ENCODE measurements at places on chromosomes 7 and 10.

DNA sequence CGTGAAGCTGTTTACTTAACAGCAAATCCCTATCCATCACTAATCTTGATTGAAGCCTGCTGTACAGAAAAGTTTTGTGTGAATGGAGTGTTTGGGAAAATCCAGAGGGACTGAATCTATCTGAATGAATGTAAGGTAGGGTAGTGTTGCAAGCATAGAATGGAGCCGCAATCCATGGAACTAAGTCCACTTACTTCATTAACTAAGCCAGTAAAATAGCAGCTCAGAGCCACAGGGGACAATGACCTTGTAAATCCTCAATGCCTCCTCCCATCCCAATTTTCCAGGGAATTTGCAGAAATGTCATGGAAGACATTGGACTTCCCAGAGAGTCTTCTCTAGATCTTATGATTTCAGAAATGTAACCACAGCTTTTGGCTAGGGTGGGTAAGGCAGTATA lies 15.2 kb downstream of the TBATA start:
- no peak for DNase-seq

- DNase-seq: no peak
Measured at GRCh38 chr10:59891936-59892335, 14.4 kb downstream of the CCDC6 start.

GRCh38 chr10:60719721-60720120 lies 58.6 kb upstream of the CDK1 start:
- DNase-seq: no peak

DNA sequence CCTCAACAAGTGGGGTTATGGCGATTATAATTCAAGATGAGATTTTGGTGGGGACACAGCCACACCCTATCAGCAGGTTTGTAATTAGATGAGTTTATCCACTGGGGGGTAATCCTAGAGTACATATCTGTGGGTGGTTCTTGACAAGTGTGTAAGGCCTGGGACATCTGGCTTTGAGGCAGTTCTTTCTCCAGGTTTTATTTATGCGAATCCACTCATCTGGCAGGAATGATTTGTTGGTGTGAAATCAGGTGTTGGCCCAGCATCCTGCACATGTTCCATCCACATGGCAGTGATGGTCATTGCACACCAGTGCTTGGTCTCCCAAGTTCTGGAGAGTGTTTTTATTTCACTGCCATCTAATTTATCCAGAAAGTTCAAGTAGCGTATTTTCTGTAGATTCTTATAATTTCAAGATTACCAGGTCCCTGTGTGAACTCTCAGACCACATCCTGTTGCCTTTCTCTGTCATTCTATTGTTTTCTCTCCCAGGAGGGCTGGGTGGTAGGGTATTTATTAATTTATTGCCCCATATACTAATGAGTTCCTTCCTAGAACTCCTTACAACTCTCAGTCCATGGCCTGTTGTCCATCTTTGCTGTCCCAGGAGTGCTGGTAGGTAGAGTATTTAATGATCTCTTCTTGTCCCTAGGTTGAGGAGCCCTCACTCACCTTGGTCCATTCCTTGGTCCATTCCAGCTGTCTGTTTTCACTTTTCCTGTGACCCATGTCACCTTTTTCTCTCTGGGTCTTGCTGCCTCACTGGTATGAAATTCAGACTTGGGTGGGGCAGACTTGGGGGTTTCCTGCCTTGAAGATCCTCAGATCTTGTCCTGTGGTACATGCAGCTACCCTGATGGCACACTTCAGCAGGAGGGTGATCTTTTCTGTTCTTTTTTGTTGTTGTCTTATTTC lies 10.4 kb downstream of the RALA start:
- no peak for DNase-seq

- DNase-seq: no peak
Measured at GRCh38 chr10:93150990-93151547, 77.4 kb downstream of the CYP26A1 start.
